Caudate nucleus (tissue), 63 donors: ENCODE measurements at places on chromosomes 16 and 17.

GRCh38 chr16:79810449-79811189 is 210.1 kb upstream of the MAF start:
- DNase-seq = no peak

- DNase-seq = no peak
Observed at GRCh38 chr17:45851873-45852272, 7.2 kb downstream of the SPPL2C start.

GRCh38 chr16:2090777-2091546 is 43.2 kb downstream of the TSC2 start:
- no peak for DNase-seq

- DNase-seq = peak; percentile 35
Observed at GRCh38 chr17:44628243-44629188, 27.8 kb upstream of the MEIOC start.

DNA sequence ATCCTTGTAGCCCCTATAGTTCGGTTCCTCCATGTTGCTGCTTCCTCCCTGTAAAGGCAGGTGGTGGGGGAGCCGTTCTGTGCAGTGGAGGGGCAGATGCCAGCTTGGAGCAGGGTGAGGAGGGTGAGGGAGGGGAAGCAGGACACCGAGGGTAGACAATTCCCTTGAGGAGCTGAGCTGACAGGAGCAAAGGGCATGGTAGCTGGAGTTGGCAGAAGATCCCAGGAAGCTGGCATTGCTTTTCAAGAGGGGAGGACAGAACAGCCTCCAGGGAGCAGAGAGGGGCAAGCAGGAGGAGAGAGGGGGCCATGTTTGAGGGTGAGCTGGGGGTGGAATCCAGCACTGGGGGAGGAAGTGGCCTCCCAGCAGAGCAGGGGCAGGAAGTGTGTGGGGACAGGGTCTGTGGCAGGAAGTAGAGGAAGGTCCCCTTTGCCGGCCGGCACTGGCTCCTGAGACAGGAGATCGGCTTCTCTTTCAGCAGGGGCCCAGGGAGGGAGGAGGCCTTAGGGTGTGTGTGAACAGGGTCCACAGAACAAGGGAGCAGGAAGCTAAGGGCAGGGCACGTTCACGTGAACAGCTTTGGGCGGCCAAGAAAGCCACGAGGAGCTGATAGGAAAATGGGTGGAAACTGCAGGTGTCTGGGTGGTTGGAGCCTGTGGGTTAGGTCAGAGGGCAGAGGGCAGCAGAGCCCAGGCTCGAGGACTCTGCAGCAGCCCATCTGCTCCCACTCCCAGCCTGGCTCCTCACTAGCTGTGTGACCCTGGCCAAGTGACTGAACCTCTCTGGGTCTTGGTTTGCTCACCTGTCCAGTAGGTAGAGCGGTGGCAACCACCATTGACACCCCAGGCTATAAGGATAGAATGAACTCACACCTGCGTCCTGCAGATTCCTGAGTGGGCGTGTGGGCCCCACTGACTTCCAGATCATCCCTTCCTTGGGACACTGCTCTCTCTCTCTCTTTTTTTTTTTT is 17.5 kb upstream of the SPNS2 start:
- no peak for DNase-seq

GRCh38 chr17:19364699-19365498 is 2.4 kb upstream of the B9D1 start:
- no peak for DNase-seq

GRCh38 chr17:1251866-1252608 is 18.2 kb upstream of the BHLHA9 start:
- no peak for DNase-seq

GRCh38 chr16:4679156-4679849 is 14.1 kb upstream of the NUDT16L1 start:
- no peak for DNase-seq

GRCh38 chr17:63698886-63699637 is 863 bp downstream of the LIMD2 start:
- no peak for DNase-seq

DNA sequence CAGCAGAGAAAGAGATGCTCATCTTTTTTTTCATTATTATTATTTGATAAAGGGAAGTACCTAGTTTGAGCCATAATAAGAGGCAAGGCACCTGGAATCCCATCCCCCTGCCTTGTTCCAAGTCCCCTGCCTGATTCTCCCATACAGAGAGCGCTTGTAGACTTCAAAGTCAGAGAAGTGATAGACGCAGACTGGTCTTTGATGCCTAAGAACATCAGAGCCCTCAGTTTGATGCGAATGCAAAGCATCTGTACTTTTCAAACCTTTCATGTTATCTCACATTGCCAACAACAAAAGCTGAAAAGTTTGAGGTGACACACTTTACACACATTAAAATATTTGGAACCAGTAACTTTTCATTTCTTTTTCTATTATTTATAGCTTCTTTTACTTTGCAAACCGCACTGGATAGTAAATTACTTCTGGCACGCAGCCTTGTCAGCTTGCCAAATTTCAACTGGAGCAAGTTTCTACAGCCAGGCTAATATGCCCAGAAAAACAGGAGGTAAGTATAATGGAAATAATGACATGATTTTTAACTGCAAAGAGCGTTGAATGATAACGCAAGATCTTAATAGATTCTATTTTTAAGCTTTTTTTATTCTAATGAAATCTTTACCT is 5.9 kb upstream of the UTP6 start:
- DNase-seq = no peak

DNA sequence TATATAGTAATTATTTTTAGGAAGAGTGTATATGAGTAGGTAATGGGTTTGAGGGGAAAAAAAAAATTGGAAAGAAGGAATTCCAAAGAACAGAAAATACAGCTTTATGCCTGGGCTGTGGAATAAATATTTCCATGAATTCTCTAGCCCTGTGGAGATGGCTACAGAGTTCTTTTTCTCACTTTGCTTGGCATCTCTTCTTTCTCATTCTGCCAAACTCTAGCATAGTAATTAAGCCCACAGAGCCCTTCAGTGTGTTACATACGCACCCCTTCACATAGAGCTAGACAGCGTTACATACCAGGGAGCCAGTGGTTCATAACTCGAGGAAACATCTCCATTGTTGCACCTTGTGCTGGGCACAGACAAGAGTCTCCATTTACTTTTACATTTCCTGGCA is 621.1 kb downstream of the CDH8 start:
- DNase-seq = no peak

GRCh38 chr17:70099884-70100283 is 24.9 kb downstream of the KCNJ16 start:
- no peak for DNase-seq

DNA sequence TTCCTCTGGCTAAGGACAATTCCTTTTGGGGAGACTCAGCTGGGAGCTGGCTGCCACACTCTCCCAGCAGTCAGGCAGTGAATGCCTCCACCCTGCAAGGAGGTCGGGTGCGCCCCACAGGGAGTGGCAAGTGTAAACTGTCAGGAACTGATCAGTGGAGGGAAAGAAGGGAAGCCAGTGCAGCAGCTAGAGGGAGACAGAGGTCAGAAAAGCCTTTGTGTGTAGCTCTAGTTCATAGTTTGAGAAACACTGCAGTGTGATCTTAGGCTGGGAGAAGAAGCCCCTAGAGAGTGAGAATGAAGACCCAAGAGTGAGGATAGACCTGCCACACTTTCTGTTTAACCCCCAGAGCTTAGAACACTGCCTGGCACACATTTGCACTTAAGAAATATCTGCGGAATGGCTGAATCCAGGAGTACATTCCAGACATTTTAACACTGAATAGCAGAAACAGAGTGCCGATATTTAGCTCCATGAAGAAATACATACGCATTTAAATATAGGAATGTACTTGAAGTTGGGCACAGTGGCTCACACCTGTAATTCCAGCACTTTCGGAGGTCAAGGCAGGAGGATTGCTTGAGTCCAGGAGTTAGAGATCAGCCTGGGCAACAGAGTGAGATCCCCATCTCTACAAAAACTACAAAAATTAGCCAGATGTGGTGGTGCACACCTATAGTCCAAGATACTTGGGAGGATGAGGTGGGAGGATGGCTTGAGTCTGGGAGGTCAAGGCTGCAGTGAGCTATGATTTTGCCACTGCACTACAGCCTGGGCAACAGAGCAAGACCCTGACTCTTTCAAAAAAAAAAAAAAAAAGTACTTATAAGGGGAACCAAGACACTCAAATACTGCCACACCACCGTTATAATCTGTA is 11.1 kb upstream of the SLC5A11 start:
- no peak for DNase-seq

DNA sequence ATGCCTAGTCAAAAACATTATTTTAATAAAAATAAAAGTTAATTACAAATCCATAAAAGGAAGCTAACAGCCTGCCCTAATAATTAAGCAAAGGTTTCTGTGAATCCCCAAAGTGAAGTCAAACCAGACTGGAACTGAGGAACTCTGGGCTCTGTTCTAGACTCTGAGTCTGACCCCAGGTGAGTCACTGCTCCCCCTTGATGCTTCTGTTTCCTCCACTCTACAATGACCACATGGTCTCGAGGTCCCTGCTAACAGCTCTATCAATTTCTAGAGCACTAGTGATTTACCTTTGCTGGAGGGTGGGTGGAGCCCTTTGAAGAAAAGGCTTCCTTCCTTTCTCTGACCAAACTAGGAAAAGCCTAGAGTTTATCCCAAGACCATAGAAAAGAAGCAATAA is 32.4 kb downstream of the XPO6 start:
- no peak for DNase-seq

DNA sequence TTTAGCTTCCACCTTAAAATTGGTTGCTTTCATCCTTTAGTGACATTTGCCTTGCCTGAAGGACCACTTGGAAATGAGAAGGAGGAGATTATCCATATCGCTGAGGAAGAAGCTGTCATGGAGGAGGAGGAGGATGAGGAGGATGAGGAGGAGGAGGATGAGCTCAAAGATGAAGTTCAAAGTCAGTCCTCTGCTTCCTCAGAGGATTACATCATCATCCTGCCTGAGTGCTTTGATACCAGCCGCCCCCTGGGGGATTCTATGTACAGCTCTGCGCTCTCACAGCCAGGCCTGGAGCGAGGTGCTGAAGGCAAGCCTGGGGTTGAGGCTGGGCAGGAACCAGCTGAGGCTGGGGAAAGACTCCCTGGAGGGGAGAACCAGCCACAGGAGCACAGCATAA is 11.5 kb upstream of the TMEM106A start:
- no peak for DNase-seq

GRCh38 chr16:83400234-83400633 is 407.5 kb upstream of the HSBP1 start:
- DNase-seq = no peak

DNA sequence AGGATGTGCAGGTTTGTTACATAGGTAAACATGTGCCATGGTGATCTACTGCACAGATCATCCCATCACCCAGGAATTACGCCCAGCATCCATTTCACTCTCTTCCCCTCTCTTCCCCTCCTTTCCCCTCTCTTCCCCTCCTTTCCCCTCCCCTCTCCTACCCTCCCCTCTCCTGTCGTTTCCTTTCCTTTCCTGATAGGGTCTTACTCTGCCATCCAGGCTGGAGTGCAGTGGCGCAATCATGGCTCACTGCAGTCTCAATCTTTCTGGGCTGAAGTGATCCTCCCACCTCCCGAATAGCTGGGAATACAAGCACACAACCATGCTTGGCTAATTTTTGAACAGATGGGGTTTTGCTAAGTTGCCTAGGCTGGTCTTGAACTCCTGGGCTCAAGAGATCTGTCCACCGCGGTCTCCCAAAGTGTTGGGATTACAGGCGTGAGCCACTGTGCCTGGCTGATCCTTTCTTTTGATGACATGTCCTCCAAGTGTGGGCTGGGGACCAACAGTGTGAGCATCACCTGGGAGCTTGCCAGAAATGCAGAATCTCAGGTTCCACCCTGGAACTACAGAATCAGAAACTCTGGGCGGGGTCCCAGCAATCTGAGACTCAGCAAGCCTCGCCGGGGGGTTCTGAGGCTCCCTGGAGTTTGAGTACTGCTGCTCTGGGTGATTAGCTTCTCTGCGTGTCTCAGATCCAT is 10.8 kb downstream of the ATP2C2 start:
- no peak for DNase-seq

GRCh38 chr16:1990351-1991134 is 773 bp downstream of the SYNGR3 start:
- no peak for DNase-seq
